Stimulated activated CD4-positive, alpha-beta T cell treated with anti-CD3 and anti-CD28 coated beads, Interleukin-2, amount 100 ng/mL, for 4 hours (primary cell): ENCODE measurements at places on chromosomes 3 and 15.

GRCh38 chr3:149528340-149528650 lies 53.8 kb downstream of the TM4SF4 start:
- no peak for DNase-seq

GRCh38 chr3:72816862-72817355 lies 31.3 kb downstream of the SHQ1 start:
- no peak for DNase-seq

DNA sequence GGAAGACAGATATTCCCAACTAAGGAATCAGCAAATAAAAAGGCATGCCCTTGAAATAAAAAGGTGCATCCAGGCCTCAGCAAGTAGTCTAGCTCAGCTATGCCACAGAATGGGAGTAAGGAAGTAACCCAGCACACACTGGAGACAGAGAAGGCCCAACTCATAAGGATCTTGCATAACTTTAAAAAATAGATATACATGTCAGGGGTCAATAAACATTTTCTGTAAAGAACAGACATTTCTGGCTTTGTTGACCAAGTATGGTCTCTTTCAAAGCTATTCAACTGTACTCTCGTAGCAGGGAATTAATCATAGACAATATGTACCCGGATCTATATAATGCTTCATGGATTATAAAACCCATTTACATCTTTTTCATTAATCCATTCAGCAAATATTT lies 449.3 kb downstream of the TAFA4 start:
- DNase-seq: no peak

GRCh38 chr15:56553486-56553885 lies 88.5 kb upstream of the MNS1 start:
- DNase-seq: no peak

GRCh38 chr3:194686414-194686815 lies 732 bp downstream of the FAM43A start:
- no peak for DNase-seq
